ENCODE measurements at places on chromosomes 4 and X. TPM values are rescaled to one million over a fixed set of nuclear protein-coding genes. Genes with fewer than 3 reads are reported as not detected.

DNA sequence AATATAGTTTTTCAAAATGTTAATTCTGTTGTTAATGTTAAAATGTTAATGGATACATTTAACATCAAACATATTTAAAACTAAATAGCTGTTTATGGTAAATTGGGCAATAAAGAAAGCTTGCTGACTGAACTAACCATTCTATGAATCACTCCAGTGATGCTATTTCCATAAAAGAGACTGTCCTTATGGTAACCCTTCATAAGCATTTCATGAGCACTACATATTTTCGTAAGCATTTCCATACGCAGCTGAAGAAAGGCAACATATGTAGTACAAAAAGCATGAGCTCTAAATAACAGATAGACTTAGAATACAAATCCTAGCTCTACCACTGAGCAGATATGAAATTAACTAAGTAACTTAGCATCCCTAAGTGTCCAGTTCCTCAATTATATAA lies 188.9 kb downstream of the COL25A1 start:
- DNase-seq = no peak

DNA sequence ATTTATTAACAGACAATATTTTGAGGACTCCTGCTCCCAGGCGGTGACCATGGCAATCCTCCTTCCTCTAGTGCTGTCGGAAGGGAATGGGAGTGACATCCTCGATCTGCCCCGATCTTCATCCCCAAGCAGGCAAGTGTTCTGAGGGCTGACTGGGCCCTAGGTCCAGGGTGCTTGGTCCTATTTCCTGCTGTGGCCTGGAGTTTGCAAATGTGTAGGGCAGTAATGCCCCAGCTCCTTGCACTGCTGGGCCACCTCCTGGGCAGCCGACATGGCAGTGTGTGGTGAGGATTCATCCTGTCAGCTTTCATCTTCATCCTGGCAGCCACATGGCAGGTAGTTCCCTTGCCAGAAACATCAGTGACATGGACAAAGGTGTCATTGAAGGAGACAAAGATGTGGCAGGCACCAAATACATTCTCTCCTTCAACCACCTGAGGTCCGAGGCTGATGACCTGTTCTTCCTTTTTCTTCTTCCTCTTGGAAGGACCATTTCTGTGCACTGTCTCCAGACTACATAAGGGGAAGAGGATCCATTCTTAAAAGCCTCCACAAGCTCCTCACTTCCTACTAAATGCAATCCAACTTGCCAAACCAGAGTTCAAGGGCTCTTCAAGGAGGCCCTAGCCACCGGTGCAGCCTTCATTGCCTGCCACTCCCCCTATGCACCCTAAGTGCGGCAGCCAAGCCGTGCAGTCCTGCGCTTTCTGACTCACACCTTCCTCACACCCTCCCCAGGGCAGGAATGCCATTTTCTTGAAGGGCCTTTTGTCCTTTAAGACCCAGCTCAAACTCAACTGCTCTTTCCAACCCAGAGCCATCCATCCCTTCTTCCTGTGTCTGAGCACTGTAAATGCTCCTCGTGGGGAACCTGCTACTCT lies 65.7 kb downstream of the TMEM154 start:
- no peak for DNase-seq

The PCSK1N gene
- polyA plus RNA-seq = not detected

DNA sequence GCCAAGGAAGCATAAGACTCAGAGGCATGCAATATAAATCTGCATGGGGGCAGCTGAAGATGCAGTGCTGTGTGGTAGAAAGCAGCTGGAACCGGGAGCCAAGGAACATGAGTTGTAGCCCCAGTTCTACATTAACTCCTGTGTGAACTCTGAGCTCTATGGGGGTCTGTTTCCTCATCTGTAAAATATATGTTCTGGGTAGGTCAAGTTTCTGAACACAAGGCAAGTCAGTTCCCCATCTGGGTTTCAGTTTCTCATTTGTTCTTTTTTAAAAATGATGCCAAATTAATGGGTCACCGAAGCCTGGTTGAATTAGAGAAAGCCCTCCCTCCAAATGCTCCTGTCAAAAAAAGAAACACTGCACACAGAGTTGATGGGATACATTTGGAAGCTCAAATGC lies 24.0 kb downstream of the UNC5C start:
- no peak for DNase-seq

GRCh38 chr4:108135549-108136209 lies 33.1 kb downstream of the LEF1 start:
- DNase-seq = no peak

The PROM1 gene
- 0.20 TPM for polyA plus RNA-seq

GRCh38 chrX:139290310-139290709 lies 240.2 kb upstream of the F9 start:
- no peak for DNase-seq

The UCP1 gene
- polyA plus RNA-seq = not detected

The FHIP1A gene
- polyA plus RNA-seq = 0.51 TPM

- DNase-seq = peak; percentile 35
Measured at GRCh38 chr4:2804449-2804972, 11.6 kb downstream of the SH3BP2 start.
